ENCODE measurements at places on chromosomes 16 and 17.

- DNase-seq, result no peak
Measured at GRCh38 chr17:29880031-29880430, 50.0 kb downstream of the SSH2 start.

GRCh38 chr16:46745617-46746016 is 2.5 kb downstream of the MYLK3 start:
- no peak for DNase-seq

DNA sequence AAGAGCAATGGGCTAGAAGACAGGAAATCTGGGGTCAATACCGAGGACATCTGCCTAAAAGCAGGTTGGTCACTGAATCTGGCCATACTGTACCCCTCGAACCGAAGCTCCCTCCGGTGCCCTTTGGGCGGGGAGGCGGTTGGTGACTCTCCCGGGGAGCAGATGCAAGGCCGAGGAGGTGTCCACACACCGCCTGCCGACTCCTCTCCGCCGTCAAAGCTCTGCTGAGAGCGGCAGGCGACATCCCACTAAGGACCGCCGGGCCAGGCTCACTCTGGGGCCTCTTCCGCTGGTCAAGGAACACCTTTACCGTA is 458 bp downstream of the ZNF200 start:
- DNase-seq, result no peak

GRCh38 chr17:82475458-82475857 is 16.9 kb downstream of the NARF start:
- no peak for DNase-seq

GRCh38 chr17:49959183-49959935 is 9.6 kb upstream of the DLX4 start:
- peak; percentile 10 for DNase-seq

GRCh38 chr17:66764506-66764905 is 70.4 kb upstream of the CACNG5 start:
- no peak for DNase-seq

GRCh38 chr16:3256146-3256865 is at the start of gene MEFV:
TSS of gene MEFV (minus strand) at chr16:3256633. CDS start at chr16:3256587, 46 bp downstream.
- DNase-seq, result no peak

DNA sequence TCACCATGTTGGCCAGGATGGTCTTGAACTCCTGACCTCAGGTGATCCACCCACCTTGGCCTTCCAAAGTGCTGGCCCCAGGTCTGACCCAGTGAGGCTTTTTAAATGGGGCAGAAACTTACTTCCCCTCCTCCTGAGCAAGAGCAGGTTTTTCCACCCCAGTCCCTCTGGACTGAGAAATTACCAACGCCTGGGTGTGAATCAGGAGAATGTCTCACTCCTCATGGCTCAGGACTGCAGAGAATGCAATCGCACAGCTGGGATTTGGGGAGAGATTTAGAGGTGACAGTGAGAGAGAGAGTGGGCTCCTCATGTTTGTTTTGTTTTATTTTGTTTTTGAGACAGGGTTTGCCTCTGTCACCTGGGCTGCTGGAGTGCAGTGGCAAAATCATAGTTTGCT is 203.6 kb downstream of the RAB11FIP4 start:
- peak; percentile 39 for DNase-seq

GRCh38 chr16:57127836-57128235 is 35.5 kb downstream of the CPNE2 start:
- no peak for DNase-seq

GRCh38 chr17:34620458-34620857 is 41.1 kb downstream of the TMEM132E start:
- no peak for DNase-seq

- peak; percentile 87 for DNase-seq
Measured at GRCh38 chr16:14529010-14529669, 100.9 kb downstream of the PARN start.

DNA sequence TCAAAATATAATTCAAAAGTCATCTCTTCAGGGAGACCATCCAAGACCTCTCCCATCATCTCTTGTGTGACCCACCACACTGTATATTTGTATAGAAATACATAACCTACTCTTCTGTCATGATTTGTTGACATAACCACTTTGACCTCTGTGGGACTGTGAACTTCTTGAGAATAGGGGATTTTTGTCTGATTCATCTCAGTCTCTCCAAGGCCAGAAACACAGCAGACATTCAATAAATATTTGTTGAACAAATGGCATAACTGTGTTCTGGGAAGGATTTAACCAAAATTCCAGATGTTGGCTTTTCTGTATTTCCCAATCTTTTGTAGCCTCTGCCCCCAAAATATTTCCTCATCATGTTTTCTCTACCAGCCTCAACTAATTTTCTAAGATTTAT is 169.7 kb downstream of the CDH11 start:
- DNase-seq, result peak; percentile 31

DNA sequence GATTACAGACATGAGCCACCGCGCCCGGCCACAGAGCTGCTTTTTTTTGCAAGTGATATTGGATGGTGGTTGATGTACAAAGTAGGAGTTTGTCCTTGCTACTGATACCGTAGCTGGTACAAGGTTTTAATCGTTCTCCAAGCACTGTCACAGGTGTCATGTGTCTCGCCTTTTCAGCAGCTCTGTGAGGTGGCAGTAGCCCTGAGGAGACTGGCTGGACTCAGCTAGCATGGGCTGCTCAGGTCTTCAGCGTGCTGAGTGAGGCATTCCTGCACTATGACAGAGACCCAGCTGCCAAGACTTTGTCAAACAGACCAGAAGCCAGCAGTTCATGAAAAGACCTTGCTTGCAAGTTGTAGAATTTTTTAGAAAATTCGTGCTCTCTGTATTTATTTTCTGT is 7.2 kb downstream of the WWOX start:
- no peak for DNase-seq

DNA sequence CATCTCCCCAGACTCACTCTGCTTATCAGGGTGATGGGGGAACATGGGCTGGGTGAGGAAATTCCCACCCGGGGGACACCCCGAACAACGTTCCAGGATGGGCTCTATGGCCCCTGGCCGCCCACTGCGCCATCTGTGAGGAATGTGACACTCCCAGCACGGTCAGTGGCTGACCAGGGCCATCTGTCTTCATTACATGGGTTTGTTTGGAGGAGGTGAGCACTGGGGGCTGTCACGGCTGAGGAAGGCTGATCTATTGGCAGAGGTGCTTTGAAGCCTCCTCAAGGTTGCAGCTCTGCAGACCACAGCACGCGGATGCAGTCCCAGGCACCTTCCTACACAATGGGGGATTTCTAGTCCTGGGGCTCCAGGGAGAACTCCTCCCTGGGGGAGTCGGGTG is 214.1 kb upstream of the FOXF1 start:
- no peak for DNase-seq

DNA sequence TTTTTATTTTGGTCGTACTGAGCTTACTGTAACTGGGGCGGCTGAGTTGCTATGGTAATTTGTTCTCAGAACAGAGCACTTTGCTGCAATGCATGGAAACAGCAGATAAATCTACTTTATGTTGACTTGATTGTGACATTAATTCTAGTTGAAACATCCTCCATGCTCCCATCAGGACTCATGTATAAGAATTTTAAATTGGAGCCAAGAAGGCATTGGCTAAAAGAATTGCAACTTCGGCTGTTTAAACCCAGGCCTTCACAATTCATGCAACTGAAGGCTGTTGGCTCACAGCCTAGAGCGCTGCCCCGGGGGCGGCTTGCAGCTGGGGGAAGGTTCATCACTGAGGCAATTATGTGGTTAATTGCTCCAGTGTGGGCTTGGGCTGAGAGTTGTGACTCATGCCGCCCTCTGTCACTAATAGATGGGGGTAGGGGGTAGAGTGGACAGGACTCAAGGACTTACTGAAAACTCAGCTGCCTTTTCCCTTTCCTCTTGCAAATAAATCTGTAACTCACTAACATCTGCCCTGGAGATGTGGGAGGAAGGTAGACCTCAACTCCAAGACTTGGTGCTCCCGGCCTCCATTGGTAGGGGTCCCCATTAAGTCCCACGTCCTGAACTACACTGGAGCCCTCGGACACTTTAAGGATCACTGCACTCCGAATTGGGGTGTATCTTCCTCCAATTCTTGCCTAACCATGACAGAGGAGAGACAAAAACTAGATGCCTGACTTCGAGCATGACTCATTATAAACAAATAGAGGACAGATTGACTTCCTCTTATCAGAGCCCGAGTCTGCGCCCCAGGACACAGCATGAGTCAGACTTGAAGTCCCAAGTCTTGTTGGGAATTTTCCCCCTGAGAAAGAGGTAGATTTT is 37.5 kb downstream of the ERCC4 start:
- DNase-seq, result peak; percentile 93

- no peak for DNase-seq
Measured at GRCh38 chr17:752620-753219, 656 bp upstream of the GEMIN4 start.

DNA sequence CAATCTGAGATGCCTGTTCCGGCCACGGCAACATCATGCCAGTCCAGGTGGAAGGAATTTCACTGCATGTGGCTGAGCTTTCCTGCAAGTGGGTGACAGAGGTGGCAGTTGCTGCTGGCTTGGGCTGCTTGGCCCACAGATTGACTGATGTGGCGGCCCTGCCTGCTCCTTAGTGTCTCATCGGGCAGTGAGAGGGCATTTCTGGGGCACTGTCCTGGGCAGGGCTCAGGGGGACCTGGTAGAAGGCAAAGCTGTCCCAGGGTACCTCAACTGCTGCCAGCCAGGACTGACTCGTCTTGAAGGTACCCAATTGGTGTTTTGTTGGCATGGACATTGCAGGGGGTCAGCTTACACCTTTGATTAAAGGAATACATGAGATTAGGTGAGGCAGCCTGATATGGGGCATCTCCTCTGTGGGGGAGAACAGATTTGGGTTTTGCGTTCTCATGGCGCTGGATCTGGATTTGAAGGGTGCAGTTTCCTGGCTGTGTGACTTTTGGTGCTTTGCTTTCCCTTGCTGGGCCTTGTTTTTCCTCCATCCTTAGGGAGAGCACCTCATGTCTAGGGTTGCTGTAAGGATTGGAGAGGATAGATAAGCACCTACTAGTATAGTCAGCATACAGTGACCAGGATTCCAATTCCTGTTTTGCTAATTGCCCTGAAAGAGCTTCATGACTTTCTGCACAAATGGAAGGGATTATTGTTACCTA is 5.4 kb downstream of the CMIP start:
- DNase-seq, result no peak

- DNase-seq, result no peak
Measured at GRCh38 chr17:69447726-69448125, 33.2 kb downstream of the MAP2K6 start.

- no peak for DNase-seq
Measured at GRCh38 chr17:1555651-1556471, 6.7 kb downstream of the PITPNA start.

- DNase-seq, result no peak
Measured at GRCh38 chr16:1471569-1472194, 3.1 kb downstream of the CLCN7 start.

GRCh38 chr16:1045993-1046911 is 26.3 kb upstream of the SSTR5 start:
- no peak for DNase-seq

DNA sequence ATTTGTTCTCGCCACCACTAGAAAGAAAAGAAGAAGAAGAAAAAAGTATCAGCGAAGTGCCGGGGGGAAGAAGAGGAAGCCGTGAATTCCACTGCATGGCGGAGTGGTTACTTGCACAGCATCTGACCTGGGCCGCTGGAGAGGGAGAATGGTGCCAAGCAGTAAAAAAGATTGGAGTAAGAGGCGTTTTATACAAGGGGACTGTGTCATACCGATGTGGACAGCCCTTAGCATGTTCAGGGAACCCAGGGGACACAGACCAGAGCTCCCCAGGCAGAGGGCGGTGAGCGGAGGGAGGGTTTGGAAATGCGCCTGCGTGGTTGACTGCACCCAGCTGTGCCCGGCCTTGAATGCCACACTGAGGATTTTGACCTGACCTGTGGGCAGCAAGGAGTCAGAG is 52.8 kb downstream of the PLXDC1 start:
- DNase-seq, result no peak

GRCh38 chr16:4369007-4369733 is 2.5 kb upstream of the VASN start:
- DNase-seq, result peak; percentile 57

- peak; percentile 88 for DNase-seq
Measured at GRCh38 chr17:10127819-10128425, 70.5 kb downstream of the GAS7 start.

DNA sequence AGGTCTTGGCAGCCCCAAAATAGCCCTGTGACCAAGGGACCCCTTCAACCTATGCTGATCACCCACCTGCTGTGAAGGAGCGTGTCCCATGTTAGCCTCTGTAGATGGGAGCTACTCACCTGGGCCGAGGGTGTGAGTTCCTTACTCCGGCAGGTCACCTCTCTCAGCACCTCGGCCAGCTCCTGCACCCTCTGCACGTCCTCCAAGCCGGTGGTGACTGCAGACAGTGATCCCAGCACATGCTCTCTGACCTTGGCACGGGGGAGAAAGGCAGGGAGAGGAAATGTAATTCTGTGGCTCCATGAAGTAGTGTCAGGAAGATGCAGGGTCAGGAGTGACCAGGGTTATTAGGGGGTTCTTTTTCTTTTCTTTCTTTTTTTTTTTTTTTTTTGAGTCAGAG is 67.7 kb upstream of the BCO1 start:
- DNase-seq, result no peak

GRCh38 chr17:29597361-29598172 is 4.6 kb downstream of the ANKRD13B start:
- no peak for DNase-seq

DNA sequence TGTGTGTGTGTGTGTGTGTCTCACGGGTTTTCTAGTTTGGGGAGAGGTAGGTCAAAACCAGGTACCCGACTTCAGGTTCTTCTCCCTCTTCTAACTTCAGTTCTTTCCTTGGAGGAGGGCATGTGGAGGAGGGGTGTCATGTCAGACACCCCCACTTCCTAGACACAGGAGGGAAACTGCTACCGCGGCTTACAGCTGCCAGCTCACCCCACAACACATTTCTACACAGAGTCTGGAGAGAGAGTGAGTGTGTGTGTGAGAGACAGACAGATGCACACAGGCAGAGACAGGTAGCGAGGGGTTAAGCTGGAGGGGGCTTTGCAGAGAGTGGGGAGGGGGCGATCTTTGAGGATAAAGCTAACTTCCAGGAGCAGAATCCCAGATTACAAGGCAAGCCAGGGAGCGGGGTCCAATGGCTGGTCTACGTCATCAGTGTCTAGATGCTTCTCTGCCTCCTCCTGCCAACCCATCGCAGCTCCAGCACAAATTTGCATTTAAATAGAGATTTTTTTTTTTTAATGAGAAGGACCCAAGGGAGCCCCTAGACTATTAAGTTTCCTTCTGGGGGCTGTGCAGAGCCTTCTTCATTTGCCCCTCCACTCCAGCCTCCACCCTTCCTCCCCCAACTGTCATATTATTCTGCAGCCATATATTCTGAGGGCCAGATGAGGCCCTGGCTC is 48.9 kb downstream of the MRM1 start:
- DNase-seq, result no peak
